Ammon's horn (tissue), 1 donor: ENCODE measurements at places on chromosomes 2 and 18.

- no peak for DNase-seq
Observed at GRCh38 chr18:48723837-48724236, 185.0 kb downstream of the CTIF start.

DNA sequence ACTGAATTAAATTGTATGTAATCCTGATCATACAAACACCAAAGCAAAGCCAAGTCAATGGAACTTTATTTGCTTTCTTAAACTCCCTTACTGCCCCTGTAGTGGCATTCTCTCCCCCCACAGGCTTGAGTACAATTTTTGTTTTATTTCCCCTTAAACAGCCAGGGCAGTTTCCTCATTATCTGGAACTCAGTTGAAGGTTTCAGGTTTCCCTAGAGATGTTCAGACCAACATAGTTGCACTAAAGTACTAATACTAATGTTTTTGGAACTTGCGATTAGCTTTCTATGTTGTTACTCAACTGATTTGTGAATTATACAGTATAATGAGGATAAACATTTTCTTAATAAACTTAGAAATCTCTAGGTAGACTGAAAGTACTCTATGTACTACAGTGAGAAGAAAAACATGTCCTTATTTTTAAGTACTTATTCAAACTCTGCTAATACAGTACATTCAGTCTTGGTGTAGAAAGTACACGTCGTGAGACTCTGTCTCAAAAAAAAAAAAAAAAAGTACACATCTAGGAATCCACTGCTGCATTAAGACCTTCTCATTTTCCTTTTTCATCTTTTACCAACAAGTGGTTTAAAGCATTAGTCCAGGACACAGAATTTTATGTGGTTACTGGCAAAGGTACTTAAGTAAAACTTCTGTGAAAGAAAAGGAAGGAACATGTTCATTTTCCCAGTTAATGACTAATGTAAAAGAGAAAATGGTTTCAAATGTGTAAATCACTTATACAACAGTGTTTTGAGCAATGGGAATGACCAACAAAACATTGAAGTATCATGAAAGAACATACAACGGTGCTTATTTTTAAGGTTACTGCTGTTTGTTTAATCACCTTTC, 209.5 kb upstream of the SMAD7 start:
- no peak for DNase-seq

- no peak for DNase-seq
Observed at GRCh38 chr2:238586931-238587775, 160.4 kb downstream of the ASB1 start.

- DNase-seq = no peak
Observed at GRCh38 chr2:165889798-165890197, 63.8 kb downstream of the TTC21B start.

GRCh38 chr2:199405241-199405640, 52.5 kb downstream of the SATB2 start:
- DNase-seq = no peak

DNA sequence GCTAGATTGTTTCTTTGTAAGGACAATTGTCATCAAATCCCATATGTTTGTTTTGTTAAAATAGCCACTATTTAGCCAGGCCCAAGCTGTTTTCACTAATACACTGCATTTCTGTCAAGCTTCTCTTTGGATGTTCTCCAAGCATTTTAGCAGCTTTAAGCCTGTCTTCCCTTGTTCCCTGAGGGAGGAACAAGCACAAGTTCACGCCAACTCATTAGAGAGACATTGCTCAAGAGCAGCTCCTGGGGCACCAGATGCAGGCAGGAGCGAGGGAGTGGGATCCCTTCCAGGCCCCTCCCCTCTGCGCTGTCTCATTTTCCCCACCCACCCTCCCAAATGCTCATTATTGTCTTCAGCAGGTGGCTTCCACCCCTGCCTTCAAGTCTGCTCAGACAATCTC, 32.6 kb upstream of the PPP3R1 start:
- peak; percentile 72 for DNase-seq

GRCh38 chr2:62196278-62196901, 475 bp downstream of the B3GNT2 start:
- no peak for DNase-seq

GRCh38 chr2:107137706-107138105, 251.7 kb upstream of the ST6GAL2 start:
- DNase-seq = no peak

GRCh38 chr2:211347328-211347727, 790.9 kb downstream of the CPS1 start:
- no peak for DNase-seq

DNA sequence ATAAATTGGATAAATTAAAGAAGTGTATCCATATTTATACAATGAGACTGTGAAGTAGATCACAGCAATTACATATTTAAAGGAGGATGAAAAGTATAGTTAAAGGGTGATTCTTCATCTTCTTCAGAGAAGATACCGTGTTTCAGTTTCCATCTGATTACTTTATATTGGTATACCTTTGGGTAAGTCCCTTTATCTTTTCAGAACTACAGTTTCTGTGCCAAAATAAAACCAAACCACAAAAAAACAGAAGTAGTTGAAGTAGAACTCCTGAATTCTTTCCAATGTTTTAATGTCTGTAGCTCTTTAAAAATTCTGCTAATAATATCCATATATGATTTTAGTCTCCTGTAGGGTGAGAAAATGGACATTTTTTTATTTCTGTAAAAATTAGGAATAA, 231.2 kb upstream of the LINC00305 start:
- DNase-seq = no peak

GRCh38 chr2:191247381-191248057, 2.3 kb downstream of the MYO1B start:
- no peak for DNase-seq

GRCh38 chr2:135198481-135198880, 146.4 kb downstream of the RAB3GAP1 start:
- DNase-seq = peak; percentile 21

DNA sequence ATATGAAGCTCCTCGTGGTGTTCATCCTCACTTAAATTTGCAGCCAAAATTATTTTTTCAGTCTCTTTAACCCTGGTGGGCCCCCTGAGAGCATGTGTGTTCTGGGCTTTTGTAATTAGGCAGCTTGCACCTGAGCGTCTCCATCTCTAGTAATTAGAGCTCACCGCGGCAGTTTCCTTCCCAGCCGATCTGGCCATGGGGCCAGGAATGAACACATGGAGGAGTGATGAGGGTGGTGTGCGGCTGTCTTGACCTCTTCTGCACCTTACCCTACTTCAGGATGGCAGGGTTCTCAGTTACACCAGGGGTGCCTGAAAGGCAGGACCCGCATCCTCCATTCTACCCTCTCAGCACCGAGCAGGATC, 98.5 kb downstream of the AFF3 start:
- DNase-seq = no peak

GRCh38 chr2:204487447-204488229, 57.6 kb upstream of the PARD3B start:
- no peak for DNase-seq

DNA sequence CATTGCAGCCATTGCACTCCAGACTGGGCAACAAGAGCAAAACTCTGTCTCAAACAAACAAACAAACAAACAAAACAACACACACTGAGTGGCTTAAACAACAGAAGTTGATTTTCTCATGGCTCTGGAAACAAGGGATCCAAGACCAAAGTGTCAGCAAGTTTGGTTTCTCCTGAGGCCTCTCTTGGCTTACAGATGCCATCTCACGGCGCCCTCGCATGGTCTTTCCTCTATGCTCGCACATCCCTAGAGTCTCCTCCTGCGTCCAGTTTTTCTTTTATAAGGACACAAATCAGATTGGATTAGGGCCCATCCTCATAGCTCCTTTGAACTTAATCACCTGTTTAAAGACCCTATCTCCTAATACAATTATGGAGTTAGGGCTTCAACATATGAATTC, 133.4 kb upstream of the LRRTM1 start:
- no peak for DNase-seq

DNA sequence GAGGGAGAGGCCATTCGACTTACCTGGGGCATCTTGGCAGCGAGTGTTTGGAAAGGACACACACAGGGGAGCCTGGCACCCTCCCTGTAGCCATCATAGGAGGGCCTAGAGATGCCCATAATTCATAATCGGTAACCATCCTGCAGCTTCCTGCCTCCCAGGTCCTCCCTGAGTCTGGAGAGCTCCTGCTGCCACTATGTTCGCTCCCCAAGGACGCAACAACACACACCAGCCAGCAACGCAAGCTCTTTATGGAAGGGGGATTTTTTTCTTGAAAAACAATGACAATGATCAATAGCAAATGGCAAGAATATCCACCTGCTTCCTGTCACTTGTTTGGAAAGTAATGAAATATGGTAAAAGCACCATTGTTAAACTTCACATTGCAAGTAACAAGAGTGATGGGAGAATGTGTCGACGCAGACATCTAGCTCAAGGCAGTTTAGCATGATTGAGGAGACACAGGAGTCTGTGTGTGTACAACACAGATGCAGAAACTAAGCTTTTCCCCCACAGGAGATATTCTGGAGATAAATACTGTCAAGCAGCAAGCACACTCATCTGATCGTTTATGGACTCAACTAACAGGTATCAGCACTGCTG, 24.9 kb upstream of the CREG2 start:
- DNase-seq = no peak

GRCh38 chr2:58572731-58573130, 331.6 kb upstream of the FANCL start:
- no peak for DNase-seq

GRCh38 chr2:241558532-241559322, at the start of gene BOK:
TSS of gene BOK (plus strand) at chr2:241558745. CDS start at chr2:241559484, 739 bp downstream.
- DNase-seq = peak; percentile 86

DNA sequence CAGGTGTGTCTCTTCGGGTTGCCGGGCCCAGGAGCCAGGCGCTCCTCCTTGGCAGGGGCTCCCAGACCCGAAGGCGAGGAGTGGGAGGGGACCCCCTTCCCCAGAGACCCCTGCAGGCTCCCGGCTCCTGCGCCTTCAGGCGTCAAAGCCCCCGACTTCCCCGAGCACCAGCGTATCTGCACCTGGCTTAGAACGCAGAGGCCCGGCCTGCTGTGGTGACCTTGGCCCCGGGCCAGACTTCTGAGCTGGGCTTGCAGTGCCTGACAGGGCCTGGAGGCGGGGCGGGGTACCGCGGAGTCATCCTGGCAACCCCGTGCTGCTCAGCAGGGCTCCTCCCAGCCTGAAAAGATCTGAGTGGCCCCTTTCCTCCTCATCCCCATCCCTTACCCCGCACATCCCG, 27.0 kb downstream of the SKA1 start:
- DNase-seq = no peak

DNA sequence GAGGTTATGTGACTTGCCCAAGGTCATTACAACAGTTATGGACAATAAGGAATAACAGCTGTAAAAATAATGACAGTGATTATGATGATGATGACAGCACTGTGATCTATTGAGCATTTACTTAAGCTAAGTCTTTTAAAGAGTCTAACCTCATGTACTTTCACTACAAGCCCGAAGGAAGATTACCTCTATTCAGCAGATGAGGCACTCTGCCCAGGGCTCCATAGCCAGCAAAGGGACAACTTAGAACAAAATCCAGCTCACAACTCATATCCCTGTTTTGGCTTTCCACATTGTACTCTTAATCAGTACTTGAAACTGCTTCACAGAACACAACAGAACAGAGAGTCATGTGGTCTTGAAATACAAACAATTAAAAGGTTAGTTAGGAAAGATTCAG, 290.2 kb downstream of the ZNF385B start:
- DNase-seq = no peak

DNA sequence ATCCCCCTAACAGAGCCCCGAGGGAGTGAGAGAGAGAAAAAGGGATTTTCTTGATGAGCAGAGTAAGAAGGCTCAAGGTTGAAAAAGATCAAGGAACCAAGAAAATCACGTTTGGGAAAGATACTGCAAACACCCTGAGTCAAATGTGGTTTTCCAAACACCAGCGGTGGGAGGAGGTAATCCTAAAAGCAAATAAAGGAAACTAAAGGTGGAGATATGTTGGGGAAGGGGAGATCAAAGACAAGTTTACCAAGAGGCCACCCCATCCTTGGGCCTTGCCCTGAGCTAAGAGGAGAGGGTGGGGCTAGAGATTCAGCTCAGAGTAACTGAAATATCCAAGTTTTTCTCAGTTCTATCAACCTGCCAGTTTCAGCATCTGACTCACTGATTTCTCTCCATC, 332.3 kb downstream of the ETAA1 start:
- DNase-seq = no peak

- peak; percentile 34 for DNase-seq
Observed at GRCh38 chr2:68987021-68987503, 12.6 kb downstream of the GKN1 start.

GRCh38 chr2:172333978-172334330, 93.4 kb upstream of the ITGA6 start:
- no peak for DNase-seq

DNA sequence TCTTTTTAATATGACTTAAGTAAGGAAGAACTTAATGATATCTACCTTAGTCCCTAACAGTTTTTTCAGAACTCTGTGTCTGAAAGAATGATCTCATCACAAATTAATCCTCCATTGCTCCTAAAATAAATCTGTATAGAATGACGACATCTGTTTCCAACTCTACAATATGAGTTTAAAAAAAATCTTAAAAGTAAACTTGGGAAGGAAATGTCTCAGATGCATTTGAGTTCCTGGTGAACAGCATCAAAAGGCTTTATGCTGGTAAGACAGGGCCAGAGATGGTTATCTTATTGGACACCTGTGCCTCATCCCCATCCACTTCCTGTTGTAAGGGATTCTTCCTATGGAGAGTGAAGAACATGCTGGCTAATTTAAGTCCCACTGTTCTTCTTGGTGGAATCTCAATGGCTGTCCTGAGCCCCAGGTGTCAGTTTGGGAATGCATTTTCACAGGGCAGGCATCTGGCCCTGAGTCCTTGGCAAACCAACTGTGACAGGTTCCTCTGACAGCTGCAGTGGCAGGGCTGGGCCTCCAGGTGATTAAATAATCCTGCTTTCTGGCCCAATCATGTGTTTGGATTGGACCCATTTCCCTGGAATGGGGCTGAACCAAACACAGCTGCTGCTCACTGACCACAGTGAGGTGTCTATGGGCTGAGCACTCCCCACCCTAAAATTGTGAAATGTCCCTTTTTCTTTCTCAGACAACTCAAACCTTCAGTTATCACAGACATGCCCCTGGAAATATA, 12.9 kb upstream of the NCKAP5 start:
- no peak for DNase-seq

- DNase-seq = peak; percentile 92
Observed at GRCh38 chr18:34493099-34493544, 217.0 kb upstream of the DTNA start.

- no peak for DNase-seq
Observed at GRCh38 chr2:142188562-142188961, 57.7 kb upstream of the LRP1B start.

DNA sequence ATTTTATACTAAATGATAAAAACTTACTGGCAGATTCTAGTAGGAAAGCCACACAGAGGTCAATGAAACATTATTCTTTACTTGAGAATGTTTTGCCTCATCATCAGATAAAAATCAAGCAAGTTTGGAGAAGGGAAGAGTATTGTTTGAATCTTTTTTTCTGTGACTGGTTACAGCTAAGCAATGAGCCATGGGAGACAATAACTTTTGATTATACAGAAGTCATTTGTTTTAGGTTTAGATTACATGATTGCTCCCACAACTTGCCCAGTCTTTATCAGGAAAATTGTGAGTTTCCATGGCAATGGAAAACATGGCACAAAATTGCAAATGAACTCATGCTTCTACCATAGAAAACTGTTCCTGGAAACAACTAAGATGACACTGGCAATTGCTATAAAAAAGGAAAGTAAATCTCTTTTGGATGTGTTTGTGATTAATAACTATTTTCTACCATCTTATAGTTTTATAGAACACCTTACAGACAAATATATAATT, 476.8 kb downstream of the MBD2 start:
- peak; percentile 5 for DNase-seq
